Left renal pelvis (tissue), 4 donors: ENCODE measurements at places on chromosomes 5 and 9.
A peak's percentile ranks its signal among the peaks of the same experiment; 100 is the strongest.

- no peak for DNase-seq
These were observed 175.3 kb downstream of the WDR70 start for GRCh38 chr5:37554405-37554739.

DNA sequence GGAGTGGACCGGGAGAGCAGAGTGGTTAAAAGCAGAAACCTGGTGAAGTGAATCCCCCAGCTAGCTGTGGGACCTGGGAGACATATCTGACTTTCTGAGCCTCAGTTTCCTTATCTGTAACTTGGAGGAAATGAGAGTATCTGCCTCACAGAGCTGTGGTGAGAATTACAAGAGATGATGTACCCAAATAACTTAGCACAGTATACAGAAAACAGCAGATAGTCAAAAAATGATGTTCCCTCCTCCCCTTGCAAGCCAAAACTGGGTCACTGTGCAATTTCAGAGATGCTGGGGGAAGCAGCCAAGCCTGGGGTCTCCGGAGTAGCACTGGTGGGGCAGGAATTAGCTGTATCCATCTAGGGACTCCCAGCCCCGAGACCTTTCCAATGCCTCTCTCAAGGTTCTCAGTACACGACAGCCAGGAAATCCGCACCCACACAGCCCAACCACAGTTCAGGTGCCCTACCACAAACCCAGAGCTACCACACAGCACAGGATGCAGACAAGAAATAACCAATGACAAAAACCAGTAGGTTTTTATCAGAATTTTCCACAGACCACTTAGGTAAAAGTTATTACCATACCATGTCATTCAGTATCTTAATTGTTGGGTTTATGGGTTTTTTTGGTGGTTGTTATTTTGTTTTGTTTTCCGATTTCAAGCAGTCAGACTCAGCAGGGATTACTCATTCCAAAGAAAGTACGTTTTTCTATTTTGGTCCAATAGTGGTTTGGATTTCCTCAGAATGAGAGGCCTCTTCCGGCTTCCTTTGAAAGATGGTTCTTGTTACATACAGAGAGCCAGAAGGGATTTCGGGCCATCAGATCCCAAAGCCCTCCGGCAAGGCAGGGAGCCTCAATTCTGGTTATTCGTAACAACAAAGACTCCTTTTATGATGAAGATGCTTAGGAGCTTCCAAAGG lies 4.9 kb upstream of the HRH2 start:
- DNase-seq: no peak

DNA sequence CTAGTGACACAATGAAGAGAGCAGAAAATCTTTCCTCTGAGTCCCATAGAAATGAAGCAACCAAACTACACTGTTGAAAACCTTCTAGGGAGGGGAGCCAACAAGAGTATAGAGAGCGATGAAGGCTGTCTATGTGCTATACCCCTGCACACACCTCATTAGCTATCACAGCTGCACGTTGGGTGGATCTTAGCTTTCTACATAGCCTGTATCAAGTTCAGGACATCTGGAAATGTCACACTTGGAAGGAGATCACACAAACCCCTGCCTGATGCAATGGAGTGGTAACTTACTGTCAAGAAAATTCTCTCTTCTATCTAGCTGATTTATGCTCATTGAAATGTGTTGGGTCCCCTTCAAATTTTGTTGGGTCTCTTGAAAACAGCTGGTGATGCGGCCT lies 127.0 kb upstream of the NTRK2 start:
- DNase-seq: peak; percentile 51

DNA sequence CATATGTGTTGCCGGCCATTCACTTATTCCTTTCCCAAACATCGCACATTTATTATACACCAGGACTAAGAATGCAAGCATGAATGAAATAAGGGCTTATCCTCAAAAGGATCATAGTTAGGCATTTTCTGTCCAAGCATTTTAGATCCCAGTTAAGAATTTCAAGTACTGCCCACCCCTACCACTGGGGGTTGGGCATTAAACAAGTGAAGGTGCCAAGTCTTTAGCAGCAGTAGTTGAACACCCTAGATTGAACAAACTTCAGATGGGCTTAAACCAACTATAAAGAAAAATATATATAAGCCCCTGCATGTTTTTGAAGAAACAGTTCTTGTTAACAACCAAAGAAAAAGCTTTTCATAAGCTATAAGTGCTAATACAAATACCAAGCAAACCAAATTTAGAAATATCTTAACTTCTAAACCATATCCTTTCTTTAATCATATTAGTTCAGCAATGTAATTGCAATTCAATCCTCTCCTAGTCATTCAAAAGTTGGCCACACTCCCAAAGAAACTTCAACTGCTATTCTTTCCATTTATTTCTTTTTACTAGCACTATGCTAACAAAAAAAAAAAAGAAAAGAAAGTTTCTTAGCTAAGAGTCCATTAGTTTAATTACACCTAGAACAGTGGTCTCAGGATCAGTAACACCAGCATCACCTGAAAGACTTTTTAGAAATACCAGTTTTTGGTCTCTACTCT lies 149.8 kb downstream of the MLLT3 start:
- no peak for DNase-seq

- no peak for DNase-seq
These were observed 12.5 kb downstream of the NINJ1 start for GRCh38 chr9:93121316-93122241.

DNA sequence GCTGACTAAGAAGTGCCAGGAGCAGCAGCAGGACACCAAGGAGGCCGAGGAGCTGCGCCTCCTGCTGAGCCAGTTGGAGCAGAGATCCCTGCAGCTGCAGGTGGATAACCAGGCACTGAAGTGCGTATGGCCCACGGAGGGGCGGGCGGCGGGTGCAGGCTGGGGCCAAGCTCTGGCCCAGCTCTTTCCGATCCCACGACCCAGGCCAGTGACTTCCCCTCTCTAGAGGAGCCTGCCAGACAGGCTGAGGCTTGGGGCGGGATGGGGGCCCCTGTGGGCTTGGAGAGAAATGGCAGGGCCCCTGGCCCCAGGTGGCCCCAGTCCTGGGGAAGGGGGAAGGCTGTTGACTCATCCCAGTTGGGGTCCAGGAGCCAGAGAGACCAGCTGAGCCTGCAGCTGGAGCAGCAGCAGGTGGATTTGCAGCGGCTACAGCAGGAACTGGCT lies 3.6 kb downstream of the PTRH1 start:
- no peak for DNase-seq

GRCh38 chr5:143019614-143020515 lies 249.7 kb downstream of the ARHGAP26 start:
- no peak for DNase-seq

GRCh38 chr5:103721183-103721582 lies 158.6 kb upstream of the NUDT12 start:
- no peak for DNase-seq

GRCh38 chr9:13107008-13107407 lies 172.5 kb downstream of the MPDZ start:
- DNase-seq: no peak

DNA sequence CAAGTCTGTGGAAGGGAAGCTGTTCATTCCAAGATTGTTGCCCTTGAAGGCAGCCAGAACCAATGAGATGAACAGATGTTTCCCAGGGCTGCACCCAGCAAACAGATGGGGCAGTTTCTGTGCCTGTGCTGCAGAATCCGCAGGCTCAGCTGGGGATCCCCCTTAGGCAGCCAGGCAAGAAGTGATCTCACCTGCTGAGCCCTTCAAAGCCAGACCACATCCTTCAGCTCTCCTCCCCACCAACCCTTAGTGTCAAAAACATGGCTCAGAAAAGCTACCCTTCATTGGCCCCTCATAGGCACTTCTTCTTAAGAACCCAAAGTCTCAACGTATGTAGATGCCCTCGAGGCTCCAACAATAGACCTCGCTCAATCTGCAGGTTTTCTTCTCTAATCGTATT lies 626.7 kb downstream of the CCDC171 start:
- DNase-seq: no peak

DNA sequence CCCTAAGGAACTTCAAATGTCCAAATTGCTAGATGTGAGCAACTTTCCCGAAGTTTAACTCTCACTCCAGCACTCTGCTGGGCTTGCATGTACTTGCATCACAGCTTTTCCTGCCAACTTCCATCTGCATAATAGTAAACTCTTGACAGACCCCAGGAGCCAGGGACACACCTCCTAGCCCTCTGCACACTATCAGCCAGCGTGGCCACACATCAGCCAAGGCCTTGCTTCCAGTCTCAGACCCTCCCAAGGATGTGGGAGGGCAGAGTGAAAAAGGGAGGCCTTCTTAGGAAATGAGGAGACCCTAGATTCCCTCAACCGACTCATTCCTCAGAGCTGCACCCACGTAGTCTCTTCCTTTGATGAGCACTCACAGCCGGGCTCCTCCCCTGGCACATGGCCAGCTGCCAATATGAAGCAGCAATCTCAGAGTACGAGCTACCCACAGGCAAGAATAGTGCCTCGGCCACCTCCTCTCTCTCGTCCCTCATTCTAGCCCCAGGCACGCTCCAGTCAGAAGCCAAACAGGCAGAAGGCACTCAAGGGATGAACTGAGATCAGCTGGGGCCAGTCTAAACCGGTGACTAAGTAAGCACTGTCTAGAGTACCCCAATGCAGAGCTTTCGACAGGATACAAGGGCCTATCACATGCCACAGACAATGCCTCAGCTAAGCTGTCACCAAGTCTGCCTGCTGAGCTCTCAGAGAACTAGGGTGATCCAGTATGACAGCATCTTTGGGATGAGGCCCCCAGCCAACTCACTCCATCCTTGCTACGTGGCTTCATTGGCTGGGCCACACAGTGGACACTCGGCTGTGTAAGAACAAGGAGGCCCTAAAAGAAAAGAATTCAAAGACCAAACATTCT lies 2.3 kb downstream of the P4HA2 start:
- no peak for DNase-seq
